ENCODE measurements at places on chromosomes 3 and 15.

DNA sequence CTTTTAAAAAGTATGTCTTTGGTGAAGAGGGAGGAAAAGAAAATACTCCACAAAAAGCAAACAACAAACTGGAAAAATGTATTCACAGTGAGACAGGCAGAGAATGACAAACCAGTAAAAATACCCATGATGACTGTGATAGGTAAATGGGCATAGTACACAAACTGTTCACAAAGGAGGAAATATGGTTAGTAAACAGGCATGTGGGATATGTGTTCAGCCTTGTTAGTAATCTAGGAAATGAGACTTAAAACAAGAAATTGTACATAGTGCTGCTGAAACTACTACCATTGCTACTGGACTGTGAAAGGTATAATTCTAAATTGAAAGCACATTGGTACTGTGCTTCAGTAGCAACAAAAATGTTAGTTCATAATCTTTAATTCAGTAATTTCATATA is 50.1 kb downstream of the UBE2E2 start:
- DNase-seq = no peak

GRCh38 chr3:133038089-133038730 is at the start of gene TMEM108:
Gene TMEM108, plus strand, starts transcription at chr3:133038391.
- peak; percentile 98 for DNase-seq

GRCh38 chr3:30263238-30263924 is 343.0 kb upstream of the TGFBR2 start:
- DNase-seq = no peak

GRCh38 chr3:53350652-53351051 is 3.3 kb upstream of the DCP1A start:
- peak; percentile 49 for DNase-seq

GRCh38 chr3:156626104-156626503 is 48.3 kb upstream of the TIPARP start:
- DNase-seq = no peak

Measured in NCI-H524 (cell line).